SHP77 treated with DMSO at 0.1 percent for 48 hours (cell line): ENCODE measurements at places on chromosomes 2 and 18.

GRCh38 chr2:237324405-237324831 is 89.5 kb downstream of the COL6A3 start:
- DNase-seq: no peak

DNA sequence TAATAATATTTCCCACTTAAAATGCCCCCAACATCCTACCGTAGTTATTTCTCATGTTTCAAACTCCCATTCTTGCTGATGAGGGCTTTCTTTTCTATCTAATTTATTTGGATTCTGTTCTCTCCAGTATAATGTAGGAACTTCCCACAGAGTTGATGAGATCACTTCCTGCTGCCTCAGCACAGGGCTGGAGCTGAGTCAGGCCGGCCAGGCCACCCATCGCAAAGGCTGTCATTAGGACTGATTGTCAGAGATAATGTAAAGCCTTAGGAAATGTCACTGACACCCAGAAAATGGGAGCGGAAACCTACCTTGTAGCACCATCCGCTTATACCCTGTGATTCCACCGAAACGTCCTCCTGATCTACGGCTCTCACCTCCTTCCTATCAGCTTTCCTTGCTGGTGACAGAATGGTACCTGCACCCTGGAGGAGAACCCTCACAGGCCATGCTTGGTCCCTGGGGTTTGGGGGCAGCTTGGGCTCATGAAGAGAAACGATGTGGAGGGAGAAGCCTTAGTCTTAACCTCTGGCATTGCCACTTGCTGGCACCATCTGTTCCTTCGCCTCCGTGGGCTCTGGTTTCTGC is 672.8 kb upstream of the ID2 start:
- no peak for DNase-seq

GRCh38 chr2:189851174-189851826 is 67.0 kb downstream of the PMS1 start:
- no peak for DNase-seq

DNA sequence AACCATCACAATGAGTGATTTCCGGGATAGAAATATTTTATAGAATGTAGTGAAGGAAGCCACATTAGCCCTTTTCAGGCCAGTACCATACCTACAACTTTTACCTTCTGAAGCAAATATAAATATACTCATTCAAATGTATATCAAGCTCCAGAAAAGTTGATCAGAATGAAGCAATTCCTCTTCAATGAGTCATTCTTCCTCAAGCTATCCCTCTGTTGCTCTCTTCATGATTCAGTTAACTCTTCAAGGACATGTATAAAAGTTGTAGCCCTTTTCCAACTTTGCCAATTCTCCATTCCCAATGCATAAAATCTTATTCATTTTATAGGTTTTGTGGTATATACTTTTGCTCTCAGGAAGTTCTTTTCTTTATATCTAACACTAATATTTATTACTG is 242.1 kb upstream of the RGPD4 start:
- no peak for DNase-seq

GRCh38 chr2:54572636-54573536 is 116.8 kb downstream of the SPTBN1 start:
- no peak for DNase-seq

GRCh38 chr18:78739882-78740677 is 239.5 kb upstream of the SALL3 start:
- DNase-seq: no peak

DNA sequence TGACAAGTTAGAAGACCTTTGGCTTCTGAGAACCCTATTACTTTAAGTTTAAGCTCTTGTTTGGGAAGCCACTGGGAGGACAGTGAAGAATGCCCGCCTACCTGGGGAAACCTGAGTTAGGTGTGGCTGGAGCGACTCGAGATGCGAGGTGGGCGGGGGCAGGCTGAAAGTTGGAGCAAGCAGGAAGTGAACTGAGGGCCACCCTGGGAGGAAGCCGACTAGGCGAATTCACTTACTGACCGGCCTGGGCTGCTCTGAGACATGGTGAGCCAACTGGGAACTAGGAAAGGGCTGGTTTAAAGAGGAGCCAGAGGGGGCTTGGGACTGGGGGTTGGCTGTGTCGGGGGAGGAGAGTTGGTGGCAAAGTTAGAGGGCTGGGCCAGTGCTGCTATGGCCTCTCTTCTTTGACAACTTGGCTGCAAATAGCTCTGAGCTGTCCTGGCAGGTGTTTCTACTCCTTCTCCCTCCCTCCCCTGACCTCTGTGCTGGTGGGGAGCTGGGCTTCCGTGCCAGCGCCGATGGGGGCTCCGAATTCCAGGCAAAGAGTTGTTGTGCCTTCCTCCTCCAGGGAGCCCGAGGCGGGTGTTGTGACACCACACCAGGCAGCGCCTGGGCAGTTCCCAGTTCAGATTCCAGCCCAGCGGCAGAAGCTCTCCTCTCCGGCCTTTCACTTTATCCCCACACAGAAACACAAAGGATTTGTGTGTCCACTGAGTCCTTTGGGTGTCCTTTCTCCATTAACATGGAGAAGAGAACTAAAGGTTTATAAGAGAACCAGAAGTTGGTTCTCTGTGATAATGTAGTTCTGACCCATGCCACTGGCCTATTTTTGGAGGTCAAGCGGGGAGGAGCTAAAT is at the start of gene VAMP8:
TSS of gene VAMP8 (plus strand) at position 201 of the 857 bp plus-strand sequence. CDS start at position 262, 61 bp downstream.
- no peak for DNase-seq

DNA sequence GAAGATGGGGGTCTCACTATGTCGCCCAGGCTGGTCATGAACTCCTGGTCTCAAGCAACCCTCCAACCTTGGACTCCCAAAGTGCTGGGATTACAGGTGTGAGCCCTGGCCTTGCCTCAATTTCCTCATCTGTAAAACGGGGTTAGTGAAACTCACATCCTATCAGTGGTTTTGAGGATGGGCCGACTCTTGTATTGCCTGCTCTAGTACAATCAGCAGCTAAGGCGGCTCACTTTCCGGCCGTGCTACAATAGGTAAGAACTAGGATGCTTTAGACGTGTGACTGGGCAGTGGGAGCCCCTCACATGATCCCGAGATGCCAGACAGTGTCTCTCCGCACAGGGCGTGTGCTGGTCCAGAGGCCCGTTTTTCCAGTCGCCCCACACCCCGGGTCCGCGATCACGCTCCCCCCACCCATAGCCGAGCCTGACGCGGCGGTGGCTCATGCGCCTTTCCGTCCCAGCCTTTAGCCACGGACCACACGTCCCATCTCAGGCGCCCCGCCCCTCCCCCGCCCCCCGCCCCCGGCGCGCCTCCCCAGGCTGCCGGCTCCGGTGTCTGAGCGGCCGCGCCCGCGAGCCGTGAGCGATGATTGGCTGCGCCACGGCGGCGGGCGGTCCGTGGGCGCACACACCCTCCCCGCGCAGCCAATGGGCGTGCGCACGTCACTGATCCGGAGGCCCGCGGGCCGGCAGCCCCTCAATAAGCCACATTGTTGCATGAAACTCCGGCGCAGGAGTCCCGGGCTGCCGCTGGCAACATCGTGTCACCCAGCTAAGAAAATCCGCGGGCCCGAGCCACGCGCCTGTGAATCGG is at the start of gene HK2:
TSS of gene HK2 (plus strand) at position 710 of the 816 bp plus-strand sequence. CDS start 454 bp downstream, outside the sequence.
- DNase-seq: peak; percentile 44

DNA sequence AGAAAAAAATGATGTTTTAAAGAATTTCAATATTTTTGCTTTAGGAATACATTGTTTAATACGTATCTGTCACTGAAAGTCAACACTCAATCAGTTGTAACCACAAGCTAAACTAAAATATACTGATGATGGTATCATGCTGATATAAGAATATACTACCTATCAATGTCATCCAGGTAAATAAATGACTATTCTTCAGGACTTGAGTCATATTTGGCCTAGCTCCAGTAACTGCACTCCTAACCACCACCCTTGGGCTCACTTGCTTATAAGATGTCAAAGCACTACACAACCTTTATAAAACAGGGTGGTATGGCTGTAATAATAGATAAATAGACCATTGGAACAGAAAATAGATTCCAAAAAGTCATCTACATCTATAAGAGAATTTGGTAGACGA is 48.8 kb downstream of the RND3 start:
- no peak for DNase-seq

GRCh38 chr2:45919160-45919650 is 267.7 kb downstream of the PRKCE start:
- peak; percentile 76 for DNase-seq

GRCh38 chr2:23523373-23524260 is 138.6 kb downstream of the KLHL29 start:
- DNase-seq: peak; percentile 19

DNA sequence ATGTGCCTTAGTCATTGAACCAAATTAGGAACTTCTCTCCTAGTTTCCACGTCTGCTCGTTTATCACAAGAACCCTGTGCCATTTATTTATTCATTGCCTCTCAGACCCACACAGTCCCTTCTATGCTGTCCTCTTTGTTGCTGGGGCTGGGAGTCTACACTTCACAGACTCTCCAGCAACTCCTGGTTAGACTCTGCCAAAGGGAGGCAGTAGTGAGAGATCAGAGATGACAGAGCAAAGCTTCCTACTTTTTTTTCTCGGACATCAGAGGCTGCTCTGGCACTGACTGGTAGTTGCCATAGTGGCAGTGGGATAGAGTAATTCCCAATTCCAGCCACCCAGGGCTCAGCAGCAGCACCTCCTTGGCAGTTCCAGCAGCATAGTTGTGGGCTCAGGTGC is 277.5 kb downstream of the BCL11A start:
- no peak for DNase-seq

DNA sequence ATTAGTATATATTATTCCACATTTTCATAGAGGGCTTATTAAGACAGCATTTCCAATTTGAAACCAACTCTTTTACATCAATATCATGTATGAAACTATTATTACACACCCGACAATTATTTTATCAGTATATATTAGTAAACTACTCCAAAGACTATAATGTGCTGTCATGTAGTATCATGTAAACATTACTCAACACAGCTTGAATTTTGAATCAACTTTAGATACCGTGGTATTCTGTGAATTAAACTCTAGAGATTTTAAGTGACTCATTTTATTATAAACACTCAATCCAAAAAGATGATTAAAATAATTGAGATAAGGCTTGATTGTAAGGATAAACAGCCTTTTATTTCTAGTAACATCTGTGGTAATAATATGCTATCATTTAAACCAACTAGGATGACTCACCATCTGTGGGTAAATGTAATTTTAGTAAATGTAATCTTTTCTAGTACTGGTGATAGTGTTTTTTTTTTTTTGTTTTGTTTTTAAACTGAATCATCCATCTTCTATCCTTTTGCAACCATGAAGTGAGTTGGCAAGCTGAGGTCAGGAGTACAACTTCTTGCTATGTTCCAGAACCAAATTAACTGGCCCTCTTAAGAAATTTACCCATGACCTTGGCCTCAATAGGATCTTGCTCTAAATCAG is 144.3 kb upstream of the SMAD7 start:
- no peak for DNase-seq

- no peak for DNase-seq
Measured at GRCh38 chr2:240921995-240922244, 15.8 kb downstream of the CROCC2 start.

DNA sequence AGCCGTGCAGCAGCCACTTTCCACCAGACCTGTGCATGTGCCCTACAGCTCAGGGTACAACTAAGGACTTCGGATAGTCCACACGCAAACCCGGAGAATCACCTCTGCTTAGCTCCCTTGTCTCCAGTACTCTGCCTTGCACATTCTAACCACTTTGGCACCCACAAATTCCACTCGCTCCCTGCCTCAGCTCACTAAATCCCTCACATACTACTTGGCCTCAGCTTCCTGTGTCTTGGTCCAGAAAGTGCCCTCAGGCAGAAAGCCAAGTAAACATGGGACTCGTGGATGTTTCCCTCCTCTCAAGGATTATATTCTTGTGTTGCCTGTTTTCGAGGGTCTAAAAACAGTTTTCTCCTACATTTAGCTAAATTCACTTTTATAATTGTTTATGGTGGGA is 157.8 kb upstream of the DAPL1 start:
- no peak for DNase-seq

GRCh38 chr2:240132651-240132980 is 3.5 kb downstream of the COPS9 start:
- DNase-seq: no peak

- peak; percentile 45 for DNase-seq
Measured at GRCh38 chr2:197310271-197310985, at the start of gene ANKRD44. ANKRD44 (minus strand) TSS chr2:197310780; CDS start chr2:197310604, 176 bp downstream.
